ENCODE measurements at places on chromosomes 16 and 17.
A peak's percentile ranks its signal among the peaks of the same experiment; 100 is the strongest.

GRCh38 chr16:2015117-2015946 is 4.3 kb upstream of the NPW start:
- DNase-seq: no peak

DNA sequence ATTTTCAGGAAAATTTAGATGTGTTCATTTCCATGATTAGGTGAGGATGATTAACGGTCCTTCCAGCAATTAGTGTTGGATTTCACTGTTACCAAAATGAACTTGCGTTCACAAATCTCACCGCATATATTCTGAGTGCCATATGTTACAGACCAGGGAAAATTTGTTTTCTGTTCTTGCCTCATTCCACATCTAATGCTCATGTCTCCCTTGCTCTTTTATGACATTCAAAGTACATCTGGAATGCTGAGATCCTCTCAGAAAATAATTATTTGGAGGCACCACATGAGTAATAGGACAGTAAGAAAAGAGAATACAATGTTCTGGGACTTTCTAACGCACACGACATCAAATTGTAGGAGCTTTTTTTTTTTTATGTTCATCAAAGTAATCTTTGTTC is 406.5 kb downstream of the SHISA9 start:
- no peak for DNase-seq

DNA sequence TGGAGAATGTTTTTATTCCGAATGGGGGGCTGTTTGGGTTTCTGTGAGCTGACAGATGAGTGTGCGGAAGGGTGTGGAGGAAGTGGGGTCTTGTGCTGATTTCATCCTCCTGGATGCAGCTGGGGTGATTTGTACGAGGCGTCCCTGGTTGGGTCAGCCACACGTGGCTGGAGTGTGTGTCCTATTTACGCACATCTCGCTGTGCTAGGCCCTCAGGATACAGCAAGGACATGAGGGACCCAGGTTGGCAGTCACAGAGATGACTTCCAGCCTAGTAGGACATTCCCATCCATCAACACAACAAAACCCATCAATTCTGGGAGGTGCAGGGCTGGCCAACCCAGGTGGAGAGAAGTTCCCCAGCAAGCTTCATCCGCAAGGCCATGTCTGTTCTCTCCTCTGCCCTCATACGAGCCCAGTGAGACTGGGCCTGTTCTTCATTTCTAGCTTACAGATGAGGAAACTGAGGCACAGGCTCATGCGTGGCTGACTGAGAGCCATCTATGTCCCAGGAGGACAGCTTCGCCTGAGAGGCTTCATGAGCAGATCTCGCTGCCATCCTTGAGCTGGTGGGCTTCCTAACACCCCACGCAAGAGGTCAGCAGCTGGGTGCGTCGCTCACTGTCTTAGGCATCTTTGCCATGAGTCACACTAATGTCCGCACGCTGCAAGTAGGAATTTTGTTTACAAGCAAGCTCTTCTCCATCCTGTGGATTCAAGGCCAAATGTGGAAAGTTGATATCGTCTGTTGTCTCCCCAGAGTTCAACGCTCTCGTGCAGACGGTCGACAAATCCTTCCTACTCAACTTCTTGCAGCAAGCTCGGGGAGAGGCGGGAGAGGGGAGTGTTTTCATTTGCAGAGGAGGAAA is 24.4 kb downstream of the IRF8 start:
- DNase-seq: no peak

GRCh38 chr17:75011401-75012095 is 922 bp upstream of the MRPL58 start:
- peak; percentile 76 for DNase-seq

DNA sequence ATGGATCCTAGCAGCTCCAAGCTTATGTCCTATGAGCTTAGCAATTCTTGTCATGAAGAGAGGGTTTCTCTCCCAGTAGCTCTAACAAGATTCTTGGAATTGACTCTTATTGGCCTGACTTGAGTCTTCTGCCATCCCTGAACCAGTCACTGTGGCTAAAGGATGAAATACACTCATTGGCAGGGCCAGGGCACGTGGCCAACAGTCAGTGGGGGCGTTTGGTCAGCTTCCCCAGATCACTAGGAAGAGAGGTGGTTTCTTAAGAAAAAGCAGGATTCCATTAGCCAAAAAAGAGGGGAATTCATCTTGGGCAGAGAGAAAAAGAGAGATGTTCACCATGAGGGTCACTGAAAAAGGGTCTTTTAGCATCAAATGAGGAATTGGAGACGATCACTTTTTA is 363.2 kb downstream of the SNX29 start:
- no peak for DNase-seq

DNA sequence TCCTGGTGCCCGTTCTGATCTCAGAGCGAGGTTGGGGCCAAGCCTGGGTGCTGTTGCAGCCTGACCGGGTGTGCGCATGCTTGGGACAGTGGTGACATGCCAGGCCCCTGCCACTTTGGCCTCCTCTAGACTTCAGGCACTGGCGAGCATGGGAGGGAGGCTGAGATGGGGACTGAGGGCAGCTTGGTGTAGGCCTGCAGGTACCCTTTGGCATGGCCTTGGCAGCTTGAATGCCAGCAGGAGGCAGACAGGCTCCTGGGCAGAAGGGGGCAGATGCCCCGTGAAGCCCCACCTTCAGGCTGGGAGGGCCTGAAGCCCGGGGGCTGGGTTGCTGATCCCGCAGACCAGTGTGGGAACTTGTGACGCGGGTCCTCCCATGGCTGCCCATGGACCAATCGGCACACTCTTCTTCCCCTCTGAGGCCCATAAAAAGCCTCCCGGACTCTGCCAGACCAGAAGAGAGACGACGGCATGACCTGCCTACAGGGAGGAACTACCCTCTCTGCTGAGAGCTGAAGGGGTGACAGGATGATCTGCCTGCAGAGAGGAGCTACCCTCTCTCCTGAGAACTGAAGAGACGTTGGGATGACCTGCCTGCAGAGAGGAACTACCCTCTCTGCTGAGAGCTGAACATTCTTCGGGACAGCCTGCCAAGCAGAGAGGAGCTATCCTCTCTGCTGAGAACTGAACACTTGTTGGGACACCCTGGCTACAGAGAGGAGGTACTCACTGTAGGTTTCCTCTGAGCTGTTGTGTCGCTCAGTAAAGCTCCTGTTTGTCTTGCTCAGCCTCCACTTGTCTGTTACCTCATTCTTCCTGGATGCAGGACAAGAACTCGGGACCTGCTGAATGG is 17.5 kb downstream of the RHOT1 start:
- no peak for DNase-seq

- no peak for DNase-seq
Observed at GRCh38 chr16:23781176-23781575, 26.4 kb downstream of the CHP2 start.

DNA sequence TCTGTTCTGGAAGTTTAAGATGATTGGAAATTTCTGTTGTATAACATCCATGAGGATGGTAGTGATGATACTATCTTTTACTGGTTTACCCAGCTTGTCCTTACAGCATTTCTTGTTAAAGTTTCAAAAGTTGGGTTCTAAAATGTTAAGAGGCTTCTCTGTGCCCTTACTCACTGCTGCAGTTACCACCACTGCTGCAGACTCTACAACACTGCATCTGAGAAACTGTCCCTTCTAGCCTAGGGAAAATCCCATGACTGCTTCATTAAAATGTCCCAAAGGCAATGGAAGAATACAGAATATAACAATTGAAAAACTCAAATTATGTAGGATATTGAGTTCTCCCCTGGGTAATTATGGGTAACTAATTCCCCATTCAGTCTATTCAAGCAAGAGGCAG is 3.8 kb upstream of the NSRP1 start:
- no peak for DNase-seq

DNA sequence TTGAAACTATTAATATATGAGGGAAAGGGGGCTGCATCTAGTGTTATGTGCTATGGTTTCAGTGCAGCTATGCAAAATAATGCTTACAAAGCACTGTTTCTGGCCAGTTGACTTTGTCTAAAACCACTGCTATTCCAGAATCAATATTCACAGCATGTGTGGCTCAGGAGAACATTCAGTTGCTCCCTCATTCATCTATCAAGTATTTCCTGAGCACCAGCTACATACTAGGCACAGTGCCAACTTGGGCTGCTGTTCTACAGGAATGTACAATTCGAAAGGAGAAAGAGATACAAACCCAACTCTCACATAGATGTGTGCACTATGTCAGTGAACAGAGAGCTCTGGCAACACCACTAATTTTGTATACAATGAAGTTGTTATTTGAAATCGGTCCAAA is 183.0 kb downstream of the PHKB start:
- no peak for DNase-seq

DNA sequence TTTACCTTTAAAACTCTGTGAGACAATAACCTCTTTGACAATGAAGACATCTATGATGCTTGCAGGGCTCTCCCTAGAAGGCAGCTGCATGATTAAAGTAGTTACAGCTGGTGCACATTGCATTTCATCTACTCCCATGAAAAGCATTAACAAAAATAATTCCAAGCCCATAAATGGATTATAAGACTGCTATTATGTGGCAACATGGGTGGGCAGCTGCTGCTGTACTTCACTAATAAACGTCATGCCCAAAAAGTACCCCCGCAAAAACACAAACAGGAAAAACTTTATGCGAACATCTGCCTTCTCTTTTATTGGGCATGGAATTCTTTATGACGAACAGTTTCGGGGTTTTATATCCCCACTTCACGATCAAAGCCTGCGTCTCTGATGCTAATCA is 224.9 kb downstream of the CA10 start:
- DNase-seq: no peak

DNA sequence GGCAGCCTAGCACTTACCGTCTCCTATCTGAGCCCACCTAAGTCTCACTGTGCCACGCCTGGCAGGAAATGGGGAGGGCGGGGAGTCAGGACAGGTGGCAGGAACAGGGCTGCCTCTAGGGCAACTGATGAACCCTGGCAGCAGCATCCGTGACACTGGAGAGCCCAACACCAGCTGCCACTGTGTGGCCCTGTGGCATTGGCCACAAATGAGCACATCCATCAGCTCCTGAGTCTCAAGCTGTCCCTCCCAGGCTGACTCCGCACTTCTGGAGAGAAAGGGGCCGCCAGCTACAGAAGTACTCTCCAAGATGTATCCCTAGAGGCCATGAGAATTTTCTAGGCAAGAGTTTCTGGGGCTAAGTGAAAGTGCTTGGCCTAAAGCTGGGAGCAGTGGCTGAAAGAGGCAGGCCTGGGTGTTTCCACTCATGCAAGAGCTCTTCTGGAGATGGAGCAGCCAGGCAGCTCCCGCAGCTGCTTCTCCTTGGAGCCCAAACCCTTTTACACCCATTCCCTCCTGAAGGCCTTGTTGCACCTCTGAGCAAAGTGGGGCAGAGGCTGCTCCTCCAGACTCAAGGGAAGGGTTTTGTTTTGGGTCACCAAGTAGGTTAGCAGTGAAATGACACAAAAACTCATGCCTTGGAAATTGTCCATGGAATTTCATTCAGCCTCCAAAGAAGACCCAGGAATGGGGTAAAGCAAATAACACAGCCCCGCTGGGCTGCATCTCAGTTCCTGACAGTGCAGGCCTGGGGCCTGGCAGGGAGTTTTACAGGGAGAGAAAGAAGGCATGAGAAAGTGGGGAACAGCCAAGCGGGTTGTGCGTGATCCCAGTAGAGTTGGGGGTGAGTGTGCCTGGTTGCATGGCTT is 25.8 kb downstream of the PEMT start:
- DNase-seq: no peak

DNA sequence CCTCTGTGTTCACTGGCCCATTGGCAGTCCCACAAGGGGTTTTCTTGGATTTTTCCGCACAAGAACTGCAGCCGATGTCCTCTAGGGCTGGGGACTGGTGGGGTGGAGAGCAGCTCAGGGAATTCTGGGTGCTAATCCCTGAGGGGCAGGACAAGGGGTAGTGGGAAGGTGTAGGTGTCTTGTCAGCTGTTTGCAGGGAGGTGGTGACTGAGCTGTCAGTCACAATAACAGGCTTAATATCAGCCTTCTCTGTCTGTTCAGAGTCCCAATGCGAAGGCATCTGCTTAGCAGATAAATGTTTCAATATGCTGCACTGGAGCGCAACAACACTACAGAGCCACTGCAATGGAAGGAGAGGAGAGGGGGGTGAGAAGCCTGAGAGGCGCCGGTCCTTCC is 10.1 kb upstream of the DHRS13 start:
- DNase-seq: no peak

- no peak for DNase-seq
Observed at GRCh38 chr16:57325458-57325857, 33.1 kb upstream of the CCL22 start.

DNA sequence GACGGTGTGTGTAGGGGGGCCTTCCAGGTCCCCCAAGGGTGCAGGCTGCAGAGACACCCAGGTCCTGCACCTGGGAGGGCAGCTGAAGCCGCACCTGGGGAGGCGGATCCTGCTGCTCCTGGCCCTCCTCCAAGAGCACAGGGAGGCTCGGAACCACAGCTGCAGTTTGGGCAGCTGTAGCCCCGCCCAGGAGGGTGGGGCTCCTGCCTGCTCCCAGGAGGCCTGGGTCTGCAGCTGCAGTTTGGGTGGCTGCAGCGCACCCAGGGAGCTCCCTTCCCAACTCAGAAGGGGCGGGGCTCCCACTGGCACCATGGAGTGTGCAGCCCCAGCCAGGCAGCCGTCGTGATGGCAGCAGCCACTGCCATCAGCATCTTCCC is 69.4 kb upstream of the NKD1 start:
- no peak for DNase-seq

- no peak for DNase-seq
Observed at GRCh38 chr17:65918916-65919315, 273.0 kb downstream of the CEP112 start.

DNA sequence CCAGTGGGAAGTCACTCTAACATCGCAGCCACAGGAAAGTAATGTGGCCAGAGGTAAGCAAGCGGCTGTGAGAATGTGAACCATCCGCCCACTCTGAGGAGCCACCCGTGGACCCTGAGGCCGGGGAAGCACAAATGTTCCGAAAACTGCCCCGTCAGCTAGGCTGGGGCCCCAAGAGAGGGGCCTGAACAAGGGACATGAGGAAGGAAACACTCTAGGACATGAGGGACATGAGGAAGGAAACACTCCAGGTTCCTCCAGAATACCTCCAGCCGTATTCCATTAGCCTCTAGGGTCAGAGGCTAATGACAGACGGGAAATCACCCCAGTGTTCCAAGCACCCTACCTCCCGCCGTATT is 317 bp downstream of the TEFM start:
- DNase-seq: no peak

DNA sequence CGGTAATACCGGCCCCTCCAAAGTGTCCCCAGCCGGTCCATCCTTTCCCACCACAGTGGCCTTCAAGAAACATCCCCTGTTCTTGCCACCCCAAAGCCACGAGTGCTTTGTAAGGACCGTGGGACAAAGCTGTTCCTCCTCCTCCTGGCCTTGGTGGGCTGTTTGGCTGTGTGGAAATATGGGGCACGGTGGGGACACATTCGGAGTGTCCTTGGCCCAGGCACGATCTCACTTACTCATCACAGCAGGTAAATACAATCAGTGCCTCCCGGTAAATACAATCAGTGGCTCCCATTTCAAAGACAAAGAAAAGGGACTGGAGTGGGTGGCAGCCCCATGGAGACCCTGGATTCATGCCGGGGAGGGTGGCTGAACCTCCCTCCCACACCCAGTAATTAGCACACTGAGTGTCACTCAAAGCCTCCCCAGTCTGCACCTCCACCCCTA is 10.4 kb downstream of the SCN4A start:
- no peak for DNase-seq

GRCh38 chr17:73508057-73508930 is 136.0 kb downstream of the SDK2 start:
- DNase-seq: no peak

- DNase-seq: no peak
Observed at GRCh38 chr17:79051306-79051705, 23.3 kb upstream of the ENGASE start.

All from cerebellar nuclear complex (tissue), 1 donor.